GM18507 (cell line): ENCODE measurements at places on chromosomes 6 and 20.

GRCh38 chr20:4059606-4060005 is 44.2 kb upstream of the RNF24 start:
- no peak for DNase-seq

GRCh38 chr20:32326504-32326845 is 31.7 kb upstream of the ASXL1 start:
- no peak for DNase-seq

- no peak for DNase-seq
These were observed 57.7 kb downstream of the RNF217 start for GRCh38 chr6:125019918-125020317.

DNA sequence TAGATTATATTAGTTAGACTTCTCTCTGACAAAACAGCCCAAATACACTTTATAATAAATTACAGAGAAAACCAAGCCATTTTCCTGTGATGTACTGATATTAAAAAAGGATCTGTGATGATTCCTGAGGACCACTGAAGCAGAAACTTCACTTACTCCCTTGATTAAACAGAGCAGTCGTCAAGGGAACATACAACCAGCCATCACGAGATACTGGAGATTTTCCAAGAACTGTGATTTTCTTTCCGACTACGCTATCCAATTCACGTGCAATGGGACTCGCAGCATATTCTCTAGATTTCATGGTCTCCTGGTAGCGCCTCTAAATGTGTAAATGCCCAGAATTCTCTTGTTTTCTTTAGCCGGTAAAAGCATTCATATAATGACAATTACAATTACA is 377.4 kb downstream of the PHF3 start:
- DNase-seq: no peak

GRCh38 chr6:22067122-22067521 is 229.7 kb downstream of the PRL start:
- no peak for DNase-seq

GRCh38 chr6:89690944-89691324 is 52.4 kb upstream of the LYRM2 start:
- DNase-seq: no peak

GRCh38 chr20:37540001-37540400 is 12.3 kb upstream of the BLCAP start:
- DNase-seq: no peak

GRCh38 chr6:157615420-157615769 is 207.7 kb upstream of the SNX9 start:
- DNase-seq: no peak

DNA sequence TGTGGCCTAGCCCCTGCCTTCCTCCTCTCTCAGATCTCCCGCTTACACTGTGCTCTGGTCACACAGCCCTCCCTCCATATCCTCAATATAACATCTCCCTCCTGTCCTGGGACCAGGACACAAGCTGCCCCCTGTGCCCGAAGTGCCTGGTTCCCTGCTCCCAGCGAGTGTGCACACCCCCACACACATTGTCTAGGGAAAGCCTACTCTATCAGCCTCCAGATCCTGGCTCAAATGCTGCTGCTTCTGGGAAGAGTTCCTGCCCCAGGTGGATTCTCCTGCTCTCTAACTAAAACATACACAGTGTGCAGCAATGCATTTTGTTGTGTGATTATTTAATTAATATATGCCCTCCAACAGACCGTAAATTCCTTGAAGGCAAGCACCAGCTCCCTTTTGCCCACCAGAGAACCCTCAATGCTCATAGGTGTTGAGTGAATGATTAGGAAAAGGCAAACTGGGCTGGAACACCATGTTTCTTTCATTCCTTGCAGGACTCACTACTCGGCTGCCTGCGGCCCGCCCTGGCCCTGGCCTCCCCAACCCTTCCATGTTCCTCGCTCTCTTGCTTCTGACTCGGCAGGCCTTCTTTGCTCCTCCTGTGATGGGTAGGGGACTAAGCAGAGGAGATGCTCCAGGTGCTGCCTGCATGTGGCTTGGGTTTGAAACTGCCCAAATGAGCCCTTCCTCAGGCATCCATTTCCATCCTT is 194.6 kb downstream of the ZDHHC14 start:
- no peak for DNase-seq

DNA sequence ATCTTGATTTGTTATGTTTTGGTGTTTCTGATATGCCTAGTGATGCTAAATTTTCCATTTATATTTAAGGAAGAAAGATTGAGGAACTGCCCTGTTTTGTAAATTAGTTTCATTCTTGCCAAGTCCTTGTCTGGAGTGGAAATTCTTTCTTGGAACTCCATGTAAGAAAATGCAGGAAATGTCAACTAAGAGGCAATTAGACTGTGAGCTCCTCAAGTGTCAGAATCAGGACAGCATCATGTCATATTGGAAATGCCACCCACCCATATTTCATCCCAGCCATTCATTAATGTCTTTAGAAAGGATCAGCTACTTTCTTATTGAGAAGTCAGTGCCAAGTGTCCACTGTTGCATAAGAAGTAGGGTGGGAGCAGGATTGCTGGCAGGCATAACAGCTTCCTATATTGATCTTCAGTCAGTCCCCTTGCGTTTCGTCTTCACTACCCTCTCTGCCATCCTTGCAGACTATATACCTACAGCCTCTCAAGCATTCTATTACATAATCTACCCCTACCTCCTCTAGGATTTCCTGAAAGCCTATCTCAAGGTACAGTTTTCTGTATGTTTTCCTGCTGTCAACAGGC is 42.4 kb downstream of the HAO1 start:
- no peak for DNase-seq

GRCh38 chr6:89050697-89051096 is 29.9 kb upstream of the PNRC1 start:
- no peak for DNase-seq

- DNase-seq: no peak
These were observed 36.8 kb upstream of the FOXC1 start for GRCh38 chr6:1572892-1573291.

DNA sequence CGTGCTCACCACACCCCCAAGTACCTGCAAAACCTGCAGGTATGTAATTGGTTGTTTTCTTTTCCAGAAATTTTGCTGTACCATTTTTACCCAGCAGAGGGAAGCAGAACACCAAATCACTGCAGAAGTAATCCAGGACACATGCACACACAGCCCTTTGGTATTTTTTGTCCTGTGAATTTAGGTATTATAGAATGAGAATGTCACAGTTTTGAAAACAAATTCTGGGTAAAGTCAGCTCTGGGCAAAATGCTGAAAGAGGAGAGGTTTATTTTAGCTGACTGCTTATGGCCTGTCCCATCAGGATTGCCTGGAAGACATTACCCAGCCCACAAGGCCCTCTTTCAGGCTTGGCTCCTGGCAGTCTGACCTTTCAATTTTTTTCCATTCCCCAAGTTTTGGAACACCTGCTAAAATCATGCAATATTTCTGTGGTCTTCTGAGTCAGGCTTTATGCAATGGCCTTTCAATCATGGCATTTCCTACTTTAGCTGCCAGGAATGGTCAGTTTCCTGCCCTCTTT is 3.5 kb upstream of the EFHC1 start:
- DNase-seq: no peak

DNA sequence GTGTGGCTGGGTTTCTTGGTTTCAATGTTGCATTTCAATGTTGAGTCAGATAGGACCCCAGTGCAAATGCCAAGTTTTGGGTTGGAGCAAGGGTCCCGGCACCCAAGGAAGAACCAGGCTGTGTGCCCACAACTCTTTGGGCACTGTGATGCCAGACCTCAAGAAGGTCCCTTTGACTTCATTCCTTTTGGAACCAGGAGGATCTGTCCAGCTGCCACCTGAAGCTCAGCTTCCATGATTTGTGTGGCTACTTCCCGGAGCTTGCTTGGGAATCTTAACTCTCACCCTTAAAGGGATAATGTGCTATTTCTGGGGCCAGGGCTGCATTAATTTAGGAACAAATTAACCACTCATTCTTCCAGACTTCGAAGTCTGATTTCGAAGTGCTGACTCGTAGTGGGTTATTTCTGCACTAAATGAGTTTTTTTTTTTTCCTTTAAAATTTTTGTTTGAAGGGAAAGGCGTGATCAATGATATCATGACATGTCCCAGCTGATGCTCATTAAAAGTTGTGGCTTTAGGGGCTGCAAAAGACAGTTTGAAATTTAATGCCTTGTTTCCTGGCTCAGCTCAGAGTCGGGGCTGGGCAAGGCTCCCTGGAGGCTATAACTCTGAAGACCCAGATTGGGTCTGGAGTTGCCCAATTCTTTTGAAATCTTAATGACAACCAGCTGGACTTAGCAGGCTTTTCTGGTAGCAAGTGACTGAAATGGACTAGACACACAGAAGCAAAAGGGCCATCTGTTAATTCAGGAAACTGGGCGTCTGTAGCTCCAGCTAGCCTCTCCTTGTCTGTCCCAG is 24.0 kb upstream of the PHACTR3 start:
- DNase-seq: no peak

DNA sequence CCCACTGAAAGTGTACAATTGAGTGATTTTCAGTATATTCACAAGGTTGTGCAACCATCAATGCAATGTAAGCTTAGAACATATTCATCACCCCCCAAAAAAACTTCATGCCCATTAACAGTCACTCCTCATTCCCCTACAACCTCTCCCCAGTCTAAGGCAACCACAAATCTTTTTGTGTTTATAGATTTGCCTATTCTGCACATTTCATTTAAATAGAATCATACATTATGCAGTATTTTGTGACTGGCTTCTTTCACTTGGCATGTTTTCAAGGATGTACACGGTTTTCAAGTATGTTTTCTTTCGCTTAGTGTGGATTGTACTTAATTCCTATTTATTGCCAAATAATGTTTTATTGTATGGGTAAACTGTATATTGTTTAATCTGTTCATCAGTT is 329.3 kb upstream of the RNF24 start:
- no peak for DNase-seq

- DNase-seq: no peak
These were observed 100.6 kb downstream of the HIVEP1 start for GRCh38 chr6:12112540-12113189.

- no peak for DNase-seq
These were observed 52.0 kb downstream of the CDC5L start for GRCh38 chr6:44439270-44440045.

DNA sequence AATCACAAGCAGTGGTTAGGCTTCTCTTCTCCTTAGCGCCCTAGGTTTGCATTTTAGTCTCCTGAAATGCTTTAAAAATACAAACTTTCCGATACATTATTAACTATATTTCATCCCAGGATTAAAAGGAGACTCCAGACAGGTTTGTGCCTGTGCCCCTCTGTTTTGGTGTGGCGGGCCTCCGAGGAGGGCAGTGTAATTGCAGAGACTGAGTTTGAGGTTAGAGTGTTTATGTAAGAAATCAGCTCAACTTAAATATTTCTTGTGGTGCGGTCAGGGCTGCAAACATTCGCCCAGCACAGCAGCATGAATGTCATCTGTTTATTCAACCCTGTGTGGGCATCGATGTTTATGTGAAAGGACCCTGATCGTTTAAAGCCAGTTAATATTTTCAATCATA is 130.4 kb upstream of the AKAP12 start:
- DNase-seq: no peak

DNA sequence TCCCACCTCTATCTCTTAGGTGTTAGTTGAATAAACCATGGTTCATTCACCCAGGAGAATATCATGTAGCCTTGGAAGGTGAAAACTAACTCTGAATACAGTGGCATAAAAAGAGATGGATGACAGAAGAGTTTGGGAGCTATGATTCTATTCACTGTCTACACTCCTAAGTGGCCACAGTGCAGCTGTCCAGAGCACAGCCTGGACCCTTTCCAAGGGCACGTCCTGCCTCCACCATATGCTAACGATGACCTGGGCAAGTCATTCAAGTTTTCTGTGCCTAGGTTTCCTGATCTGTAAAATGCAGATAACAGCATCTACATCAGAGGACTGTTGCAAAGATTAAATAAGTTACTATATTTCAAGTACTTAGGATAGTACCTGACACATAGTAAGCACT is 314.1 kb downstream of the PTPRT start:
- no peak for DNase-seq

DNA sequence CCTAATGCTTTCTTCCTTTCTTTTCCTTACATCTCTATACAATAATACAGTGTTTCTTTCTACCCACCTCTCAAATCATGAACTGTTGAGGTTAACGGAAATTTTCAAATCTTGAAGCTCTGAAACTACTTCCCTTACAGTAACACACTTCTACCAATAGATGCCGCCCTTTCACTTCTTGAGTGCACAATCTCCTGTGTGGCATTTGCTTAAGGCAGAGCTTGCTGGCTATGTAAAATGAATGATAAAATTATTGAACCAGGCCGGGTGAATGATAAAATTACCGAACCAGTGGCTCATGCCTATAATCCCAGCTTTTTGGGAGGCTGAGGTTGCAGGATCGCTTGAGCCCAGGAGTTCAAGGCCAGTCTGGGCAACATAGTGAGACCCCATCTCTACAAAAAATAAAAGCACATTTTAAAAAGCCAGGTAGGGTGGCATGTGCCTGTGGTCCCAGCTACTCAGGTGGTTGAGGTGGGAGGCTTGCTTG is 56.8 kb downstream of the KCNS1 start:
- DNase-seq: peak; percentile 18

DNA sequence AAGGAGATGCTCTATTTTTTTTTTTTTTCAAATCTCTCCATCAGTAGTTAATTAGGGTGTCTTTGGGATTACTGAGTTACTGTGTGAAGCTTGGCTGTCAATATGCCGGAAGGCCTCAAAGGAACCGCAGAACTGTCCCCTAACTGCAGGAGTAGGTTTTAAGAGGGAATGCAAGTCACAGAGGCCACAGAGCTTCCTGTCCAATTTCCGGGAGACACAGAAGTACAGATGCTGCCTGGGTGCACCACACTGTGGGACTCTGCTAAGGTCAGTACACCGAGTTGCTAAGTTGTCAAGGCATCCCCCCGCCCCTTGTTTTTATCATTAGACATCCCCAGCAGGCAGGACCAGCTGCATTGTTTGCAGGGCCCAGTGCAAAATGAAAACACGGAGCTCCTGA is 120.2 kb upstream of the RAB32 start:
- no peak for DNase-seq

- no peak for DNase-seq
These were observed 19.0 kb upstream of the AVP start for GRCh38 chr20:3103369-3104032.

DNA sequence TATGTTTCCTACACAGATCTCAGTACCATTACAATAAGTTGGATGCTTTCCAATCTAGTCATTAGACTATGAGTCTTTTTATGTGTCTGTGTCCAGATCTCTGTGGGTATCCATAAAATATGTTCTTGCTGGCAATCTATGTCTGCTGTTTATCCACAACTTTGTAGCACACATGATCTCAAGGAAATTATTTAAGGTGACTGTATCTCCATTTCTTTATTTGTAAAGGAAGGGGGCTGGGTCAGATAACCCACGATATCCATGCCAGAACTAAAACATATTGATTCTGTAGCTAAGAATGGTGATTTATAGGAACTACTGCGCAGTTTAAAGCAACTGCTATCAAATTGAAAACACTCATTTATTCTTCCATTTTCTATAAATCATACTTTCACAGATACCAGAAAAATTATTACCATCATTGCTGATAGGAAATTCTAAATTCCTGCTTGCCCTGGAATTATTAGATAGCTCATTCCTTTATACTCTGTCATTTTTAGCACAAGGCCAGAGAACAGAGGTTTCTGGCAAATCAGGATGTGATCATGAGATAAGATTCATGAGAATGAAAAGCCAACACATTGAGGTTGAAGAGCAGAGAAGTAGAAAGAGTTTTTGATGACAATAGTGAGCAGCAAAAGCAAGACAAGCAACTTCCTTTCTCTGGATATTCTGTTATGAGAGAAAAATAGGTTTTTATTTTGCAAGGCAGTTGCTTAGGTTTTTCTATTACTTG is 851.4 kb upstream of the CITED2 start:
- DNase-seq: no peak

- no peak for DNase-seq
These were observed 308.9 kb downstream of the ZNF217 start for GRCh38 chr20:53284696-53285095.
